Cardiac muscle cell (in vitro differentiated cells and primary cell): ENCODE measurements at places on chromosomes 3 and 15.

DNA sequence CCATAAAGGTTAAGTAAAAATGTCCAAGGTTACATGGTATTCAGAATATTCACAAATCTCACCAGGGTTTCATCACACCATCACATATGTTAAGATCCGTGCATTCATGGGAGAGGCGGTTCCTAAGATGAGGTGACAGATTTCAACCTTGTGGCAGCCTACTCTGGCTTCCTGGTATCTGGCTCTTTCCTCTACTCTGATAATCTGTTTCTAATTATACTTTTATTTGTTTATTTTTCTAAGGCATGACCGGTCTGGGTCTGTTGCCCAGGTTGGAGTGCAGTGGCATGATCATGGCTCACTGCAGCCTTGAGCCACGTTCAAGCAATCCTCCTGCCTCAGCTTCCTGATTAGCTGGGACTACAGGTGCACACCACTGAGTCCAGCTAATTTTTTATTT is 34.4 kb downstream of the RAF1 start:
- DNase-seq, result no peak

GRCh38 chr3:57094575-57094974 is 34.1 kb downstream of the SPATA12 start:
- no peak for DNase-seq

GRCh38 chr3:31559872-31560534 is 27.3 kb downstream of the STT3B start:
- no peak for DNase-seq

- DNase-seq, result no peak
Measured at GRCh38 chr3:2961576-2961975, 148.6 kb downstream of the IL5RA start.

DNA sequence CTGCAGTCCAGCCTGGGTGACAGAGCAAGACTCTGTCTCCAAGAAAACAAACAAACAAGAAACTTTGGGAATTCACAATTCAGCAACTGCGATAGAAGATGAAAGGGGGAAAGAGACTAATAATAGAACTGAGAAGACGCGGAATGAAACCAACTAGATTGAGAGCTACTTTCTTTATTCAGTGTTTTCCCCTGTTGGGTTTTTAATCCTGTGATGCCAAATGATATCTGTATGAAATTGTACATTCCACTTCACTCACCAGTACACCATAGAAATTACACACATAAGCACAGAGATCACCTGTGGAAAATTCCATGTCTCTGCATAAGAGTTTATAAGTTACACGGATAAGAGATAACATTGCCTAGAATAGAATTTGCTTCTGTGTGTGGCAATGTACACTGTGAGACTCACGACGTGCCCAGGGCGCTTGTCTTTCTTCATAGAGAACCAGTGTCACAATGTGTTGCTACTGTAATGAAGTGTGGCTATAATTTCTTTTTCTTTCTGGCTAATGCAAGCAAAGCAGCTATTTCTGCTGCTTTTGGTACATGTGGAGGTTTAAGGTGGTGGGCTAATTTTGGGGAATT is 17.7 kb upstream of the CHST2 start:
- DNase-seq, result no peak

- no peak for DNase-seq
Measured at GRCh38 chr3:49629866-49630265, 44.3 kb upstream of the APEH start.

DNA sequence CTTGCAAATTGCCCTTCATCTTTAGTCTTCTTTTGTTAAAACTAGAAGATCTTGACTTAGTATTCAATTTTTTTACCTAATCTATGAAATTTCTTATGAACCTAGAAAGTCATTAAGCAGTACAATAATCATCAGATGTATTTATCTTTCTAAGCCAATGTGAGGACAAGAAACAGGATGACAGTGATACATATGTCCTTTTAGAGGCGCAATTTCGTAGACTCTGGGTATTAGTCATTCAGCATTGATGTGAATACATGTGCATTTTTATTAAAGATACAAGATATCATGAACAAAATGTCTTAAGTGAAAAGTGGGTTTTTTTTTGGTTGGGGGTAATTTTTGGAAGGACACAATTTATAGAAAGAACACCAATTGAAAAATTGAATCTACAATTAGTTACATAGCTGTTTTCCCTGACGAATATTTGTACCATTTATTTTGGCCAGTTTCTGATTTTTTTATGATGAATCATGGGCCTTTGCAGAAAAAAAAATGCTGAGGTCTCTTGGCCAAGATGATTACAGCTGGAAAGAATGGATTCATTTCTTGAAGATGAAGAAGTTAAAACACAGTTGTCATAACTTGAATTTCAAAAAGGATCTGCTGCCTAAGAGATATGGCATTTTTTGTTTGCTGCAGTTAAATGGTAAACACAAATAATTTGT is 48.9 kb upstream of the AGTR1 start:
- no peak for DNase-seq

DNA sequence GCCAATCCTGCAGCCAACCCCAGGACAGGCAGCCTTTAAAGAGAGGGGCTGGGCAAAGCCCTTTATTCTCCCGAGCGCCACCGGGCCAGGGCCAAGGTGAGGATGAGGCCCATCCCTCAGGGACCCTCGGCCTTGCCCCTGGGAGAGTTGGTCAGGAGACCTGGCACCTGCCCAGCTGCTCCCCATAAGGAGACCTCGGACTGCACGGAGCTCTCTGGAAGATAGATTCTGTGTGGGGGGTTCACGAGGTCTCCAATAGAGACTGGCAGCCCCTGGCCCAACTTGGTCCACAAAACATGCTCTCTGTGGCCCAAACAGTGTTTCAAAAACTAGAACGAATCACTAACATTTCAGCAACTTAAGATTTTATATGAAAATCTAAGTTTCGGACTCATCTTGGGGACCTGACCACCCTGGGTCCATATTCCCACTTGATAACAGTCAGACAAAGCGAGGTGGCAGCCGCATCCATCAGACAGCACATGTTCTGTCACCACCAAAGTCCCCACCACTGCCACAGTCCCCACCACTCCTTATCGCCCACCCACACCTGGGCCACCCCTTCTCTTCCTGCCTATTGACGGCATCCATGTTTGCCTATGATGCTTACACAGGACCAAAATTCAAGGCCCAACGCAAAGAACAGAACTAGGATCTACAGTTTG is 114.4 kb upstream of the RPL32 start:
- no peak for DNase-seq

DNA sequence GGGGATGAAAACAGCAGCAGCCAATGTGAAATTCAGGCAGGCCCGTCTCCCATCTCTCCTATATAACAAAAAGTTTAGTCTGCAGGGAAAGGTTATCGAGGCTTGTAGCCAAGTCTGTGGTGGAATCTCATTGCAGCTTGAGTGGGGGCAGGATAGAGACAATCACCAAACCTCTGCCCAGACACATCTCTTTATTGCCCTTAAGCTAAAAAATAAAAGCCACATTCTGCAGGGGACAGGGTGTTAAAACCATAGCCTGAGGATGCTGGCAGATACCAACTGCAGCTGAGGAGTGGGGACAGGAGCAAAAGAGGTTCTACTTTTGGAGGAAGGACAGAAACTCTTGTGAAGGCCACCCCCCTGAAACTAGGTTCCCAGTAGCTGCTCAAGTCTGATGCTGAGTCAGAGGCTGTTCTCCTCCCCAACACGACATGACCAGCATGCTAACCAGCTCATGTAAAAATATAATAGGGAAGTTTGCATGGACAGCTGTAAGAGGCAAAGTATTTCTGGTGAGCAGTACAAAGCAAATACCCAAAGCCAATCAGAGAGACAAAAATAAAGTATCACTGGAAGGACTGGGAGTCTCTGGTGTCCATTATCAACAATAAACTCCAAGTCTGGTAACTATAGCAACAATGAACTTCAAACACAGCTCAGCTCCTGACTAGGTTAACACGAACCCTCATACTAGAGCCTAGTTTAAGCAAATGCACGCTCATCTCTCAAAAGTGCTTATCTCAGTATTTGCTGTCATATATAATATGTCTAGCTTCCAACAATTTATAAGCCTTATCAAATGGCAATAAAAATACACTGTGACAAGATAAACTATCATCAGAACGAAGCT is 362.2 kb upstream of the SLCO3A1 start:
- DNase-seq, result no peak

DNA sequence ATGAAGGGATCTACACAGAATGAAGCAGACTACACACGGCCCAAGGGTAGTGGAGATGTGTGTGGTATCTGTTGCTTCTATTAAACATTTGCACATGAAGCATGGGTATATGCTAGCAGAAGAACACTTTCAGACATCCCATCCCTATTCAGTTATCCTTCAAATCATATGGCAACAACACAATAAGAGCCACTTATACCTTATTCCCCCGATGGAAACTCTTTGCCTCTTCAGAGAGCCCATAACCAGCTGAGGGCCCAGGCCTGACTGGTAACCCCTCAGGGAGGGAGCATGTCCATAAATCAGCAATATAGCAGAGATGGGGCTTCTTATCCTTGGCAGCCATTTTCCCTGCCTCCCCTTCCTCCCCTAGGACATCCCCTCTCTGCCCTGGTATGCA is 210.6 kb downstream of the FHIT start:
- no peak for DNase-seq

- no peak for DNase-seq
Measured at GRCh38 chr3:154217671-154218070, 96.5 kb downstream of the ARHGEF26 start.

GRCh38 chr3:125512135-125512920 is 7.7 kb downstream of the SNX4 start:
- no peak for DNase-seq

DNA sequence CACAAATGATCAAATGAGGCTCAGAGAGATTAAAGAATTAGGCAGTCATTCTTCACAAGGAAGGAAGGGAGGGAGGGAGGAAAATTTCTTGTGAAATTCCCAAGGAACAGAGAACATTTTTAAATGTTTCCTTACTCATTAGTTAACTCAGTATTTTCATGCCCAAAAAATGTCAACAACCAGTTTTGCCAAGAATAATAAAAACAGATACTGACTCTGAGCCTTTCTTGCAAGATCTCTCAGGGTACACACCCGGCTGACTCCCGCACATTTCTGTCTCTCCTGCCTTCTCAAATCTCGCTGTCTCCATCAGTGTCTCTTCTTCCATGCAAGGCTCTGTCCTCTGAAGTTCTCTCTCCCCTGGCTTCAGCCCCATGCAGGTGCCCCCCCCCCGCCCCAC is 265.9 kb downstream of the TJP1 start:
- peak; percentile 11 for DNase-seq

DNA sequence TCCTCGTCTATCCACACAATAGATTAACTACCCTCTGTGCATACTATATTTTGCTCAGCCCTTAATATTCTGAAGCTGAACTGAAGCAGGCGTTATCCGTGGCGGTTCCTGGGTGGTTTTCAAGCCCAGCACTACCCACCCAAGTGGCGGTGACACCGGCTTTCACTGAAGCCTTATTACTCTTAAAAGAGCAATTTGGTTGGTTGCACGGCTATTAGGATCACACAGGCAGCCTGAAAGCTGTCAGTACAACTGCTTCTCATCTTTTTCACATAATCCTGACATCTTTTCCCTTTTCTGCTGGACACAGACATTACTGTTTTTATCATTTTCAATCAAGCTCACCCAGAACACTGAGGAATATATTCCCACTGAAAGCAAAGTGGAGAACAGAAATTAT is 525.3 kb upstream of the ZNF717 start:
- DNase-seq, result no peak

DNA sequence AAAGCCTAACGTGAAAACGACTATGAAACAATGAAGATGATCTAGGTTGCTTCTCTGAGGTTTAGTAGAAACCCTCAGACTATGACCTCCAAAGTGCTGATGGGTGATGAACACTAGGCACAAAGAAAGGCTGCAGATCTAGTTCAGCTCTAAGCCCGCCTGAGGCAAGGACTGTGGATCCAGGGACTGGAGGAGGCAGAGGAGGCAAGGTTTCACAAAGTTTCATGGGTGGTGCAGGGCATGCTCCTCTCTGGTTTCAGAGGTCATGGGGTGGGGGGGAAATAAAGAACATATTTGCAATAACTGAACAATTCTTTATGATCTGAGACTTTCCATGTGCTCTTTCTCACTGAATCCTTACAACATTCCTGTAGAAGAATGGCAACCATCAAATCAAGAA is 679.2 kb downstream of the NTRK3 start:
- DNase-seq, result no peak

DNA sequence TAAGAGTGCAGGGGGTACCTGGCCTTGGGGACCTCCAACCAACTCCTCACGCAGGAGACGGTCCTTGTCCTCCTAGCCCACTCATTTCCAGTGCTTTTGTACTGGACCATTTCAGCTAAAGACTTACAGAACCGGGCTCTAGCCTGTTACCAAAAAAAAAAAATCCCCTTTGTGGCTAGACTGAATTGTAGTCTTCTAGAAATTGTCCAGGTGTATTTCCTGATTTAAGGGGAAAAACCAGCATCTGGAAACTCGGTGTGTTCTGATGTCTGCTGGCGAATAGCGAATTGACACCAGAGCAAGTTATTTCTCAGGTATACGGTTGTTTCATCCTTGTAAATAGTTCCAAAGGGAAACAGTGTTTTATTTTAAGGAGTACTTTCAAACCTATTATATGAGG is 21.1 kb upstream of the MINDY4B start:
- DNase-seq, result no peak

DNA sequence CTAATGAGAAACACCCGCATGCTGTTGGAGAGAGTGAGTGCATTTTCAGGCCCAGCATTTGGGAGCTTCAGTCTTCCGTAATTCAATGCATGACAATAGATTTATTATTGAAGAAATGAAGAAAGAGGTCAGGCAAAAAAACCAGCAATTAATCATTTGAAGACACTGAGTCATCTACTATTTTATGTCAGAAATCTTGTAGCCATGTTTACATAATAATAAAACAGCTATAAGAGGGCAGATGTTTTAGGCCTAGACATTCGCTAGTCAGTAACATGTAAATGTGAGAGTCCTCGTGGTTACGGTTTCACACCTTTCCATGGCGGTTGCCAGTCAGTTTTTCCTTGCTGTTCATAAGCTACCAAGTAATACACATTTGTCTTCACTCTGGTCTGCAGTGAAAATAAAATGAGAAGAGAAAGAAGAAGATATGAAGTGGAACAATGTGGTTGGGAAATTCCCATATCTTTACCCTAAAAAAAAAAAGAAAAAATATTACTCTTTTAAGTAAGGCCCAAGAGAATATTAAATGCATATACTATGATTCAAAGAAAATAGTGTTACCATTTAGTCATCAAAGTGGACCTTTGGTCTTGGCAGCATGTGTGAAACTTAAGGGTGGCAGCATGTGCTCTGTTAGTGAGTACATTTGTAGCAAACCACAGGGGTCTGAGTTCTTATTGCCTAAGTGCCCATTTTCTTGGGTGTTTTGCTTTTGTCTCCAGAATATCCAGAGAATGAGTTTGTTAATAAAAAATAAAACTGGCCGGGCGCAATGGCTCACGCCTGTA is 140.5 kb upstream of the TBL1XR1 start:
- no peak for DNase-seq

GRCh38 chr3:133055339-133055738 is 17.1 kb downstream of the TMEM108 start:
- no peak for DNase-seq
